Stimulated activated CD4-positive, alpha-beta T cell treated with anti-CD3 and anti-CD28 coated beads, Interleukin-15, amount 100 ng/mL, for 1 hour (primary cell): ENCODE measurements at places on chromosomes 1 and 21.

DNA sequence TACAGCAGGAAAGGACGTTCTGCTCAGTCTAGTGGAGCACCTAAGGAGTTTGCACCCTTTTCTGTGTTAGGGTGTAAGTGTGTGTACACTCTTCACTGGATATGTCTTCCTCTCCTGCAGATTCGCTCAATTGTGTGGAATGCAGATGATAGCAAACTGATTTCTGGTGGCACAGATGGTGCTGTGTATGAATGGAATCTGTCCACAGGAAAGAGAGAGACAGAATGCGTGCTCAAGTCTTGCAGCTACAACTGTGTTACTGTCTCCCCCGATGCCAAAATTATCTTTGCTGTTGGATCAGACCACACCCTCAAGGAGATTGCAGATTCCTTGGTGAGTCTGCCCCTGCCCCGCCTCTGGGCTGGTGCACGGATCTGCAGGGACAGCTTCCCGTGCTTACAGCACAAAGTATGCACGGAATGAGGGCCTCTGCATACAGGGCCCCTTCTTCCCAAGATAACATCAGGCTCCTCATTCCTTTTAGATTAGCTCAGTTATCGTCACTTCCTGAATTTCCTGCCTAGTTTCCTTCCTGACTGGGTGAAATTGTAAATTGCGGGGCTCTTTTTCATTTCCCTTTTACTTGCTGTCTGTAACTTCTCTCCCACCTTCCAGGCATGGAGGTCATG lies 34.6 kb downstream of the CFAP57 start:
- no peak for DNase-seq

GRCh38 chr1:167474191-167474641 lies 44.1 kb downstream of the CD247 start:
- no peak for DNase-seq

DNA sequence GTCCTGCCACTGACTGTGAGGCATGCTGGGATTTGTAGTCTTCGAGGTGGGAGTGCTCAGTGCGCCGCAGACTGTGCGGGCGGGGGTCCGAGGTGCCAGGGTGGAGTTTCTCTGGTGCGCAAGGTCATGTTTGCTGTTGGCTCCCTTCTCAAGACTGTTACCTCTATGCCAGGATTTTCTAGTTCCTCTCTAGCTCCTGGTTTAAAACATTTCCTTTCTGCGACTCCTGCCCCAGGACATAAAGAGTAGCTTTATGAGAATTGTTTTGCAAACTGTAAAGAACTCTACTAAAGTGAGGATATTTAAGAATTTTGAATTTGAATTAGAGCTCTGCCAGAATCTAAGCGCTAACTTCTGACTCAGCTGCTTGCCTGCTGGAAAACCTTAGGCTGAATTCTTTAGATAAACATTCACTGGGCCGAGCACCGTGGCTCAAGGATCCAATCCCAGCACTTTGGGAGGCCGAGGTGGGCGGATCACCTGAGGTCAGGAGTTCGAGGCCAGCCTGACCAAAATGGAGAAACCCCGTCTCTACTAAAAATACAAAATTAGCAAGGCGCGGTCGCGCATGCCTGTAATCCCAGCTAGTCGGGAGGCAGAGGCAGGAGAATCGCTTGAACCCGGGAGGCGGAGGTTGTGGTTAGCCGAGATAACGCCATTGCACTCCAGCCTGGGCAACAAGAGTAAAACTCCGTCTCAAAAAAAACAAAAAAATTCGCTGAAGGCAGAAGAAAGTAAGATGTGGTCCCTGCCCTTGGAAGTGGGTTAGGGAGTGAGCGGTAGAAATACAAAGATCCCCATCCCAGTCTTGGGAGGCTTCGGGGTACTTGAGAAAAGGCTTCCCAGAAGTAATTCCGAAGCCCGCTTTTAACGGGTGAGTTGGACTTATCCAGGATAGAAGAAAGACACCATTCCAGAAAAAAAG lies 992 bp upstream of the USP48 start:
- no peak for DNase-seq

GRCh38 chr1:189962181-189962580 lies 515.5 kb downstream of the BRINP3 start:
- no peak for DNase-seq

DNA sequence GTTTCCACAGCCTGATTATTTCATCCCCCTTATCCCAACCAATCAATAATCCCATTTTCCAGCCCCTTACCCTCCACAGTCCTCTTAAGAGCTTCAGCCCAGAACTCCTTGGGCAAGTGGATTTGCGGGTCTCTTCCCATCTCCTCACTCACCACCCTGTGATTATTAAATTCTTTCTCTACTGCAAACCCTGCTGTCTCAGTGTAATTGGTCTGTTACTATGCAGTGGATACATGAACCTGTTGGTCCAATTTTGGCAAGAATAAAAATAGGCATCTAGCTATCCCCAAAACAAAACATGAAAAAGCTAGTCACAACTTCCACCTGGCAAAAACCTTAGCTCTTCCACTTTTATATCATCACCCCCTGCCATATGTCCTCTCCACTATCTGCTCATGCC lies 36.2 kb upstream of the TNFSF4 start:
- no peak for DNase-seq

- no peak for DNase-seq
Observed at GRCh38 chr1:212293579-212293978, 8.4 kb downstream of the PPP2R5A start.

DNA sequence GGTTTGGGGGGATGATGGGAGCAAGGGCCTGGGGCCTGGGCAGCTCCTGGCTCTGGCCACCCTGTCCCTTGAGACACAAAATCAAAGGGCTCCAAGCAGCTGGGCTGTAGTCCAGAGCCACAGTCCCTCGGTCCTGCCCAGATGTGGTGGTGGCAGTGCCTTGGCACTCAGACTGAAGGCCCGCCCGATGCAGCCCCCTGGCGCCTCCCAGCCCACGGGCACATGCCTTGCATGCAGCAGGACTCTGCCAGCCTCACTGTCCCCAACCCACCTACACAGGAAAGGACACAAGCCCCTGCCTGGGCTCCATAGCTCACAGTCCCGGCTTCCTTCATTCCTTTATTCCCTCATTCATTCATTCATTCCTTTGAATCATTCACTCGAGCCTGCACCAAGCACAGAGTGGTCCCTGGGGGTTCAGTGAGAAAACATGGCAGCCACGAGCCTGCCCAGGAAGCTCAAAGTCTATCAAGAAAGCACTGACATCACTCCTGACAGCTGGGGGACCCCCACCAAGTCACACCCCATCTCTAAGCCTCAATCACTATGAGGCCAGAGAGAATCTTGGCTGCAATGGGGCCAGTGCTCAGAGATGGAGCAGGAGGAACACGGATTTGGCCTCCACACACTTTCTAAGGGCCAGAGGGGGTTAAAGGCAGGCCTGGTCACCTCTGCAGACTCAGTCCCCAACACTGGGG lies 5.8 kb downstream of the SDC3 start:
- DNase-seq = no peak

DNA sequence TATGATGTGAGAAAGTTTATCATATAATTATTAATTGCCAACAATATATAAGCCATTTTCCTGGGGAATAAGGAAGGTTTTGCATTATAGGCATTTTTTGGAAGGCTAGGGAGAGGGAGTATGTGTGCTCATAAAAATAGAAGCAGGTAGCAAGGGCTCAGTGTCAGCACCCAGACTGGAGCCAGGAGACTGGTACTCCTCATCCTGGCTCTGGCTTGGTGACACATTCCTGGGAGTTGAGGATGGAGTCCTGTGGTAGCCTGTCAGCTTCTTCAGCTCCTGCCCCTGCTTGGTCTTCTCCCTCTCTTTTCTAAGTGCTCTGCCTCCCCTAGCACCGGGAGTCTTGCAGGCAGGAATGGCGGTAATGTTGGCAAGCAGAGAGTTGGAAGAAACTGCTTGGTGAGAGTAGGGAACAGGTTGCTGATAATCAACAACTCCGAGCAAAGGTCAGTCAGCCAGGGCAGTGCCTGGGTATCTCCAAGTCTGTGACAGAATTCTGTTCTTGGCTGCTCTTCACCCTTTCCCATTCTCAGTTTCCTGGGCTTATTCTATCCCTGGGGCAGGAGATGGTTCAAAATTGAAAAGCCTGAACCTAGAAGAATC lies 23.0 kb downstream of the GIPC2 start:
- no peak for DNase-seq

- no peak for DNase-seq
Observed at GRCh38 chr1:194117582-194117981, 931.2 kb upstream of the B3GALT2 start.

DNA sequence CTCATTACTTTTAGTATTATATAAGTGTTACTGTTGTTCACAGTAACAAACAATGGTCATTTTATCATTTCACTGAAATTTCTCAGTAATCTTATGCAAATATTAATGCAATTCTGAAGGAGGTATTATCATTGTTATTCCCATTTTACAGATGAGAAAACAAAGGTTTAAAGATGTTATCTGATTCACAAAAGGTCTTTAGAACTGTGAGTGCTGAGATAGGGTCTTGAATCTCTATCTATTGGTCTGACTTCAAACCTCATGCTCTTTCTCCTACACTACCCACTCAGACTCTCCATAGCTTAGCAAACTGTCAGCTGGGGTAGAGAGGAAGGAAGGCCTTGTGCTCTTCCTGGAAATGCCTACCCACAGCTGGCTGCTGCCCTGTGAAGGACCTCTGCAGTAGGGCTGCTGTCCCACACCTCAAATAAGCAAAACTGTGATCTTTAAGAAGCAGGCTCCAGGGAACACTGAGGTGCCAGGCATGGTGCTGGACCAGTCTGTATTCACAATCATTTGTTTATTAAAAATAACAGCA lies 6.2 kb upstream of the OSCP1 start:
- no peak for DNase-seq

DNA sequence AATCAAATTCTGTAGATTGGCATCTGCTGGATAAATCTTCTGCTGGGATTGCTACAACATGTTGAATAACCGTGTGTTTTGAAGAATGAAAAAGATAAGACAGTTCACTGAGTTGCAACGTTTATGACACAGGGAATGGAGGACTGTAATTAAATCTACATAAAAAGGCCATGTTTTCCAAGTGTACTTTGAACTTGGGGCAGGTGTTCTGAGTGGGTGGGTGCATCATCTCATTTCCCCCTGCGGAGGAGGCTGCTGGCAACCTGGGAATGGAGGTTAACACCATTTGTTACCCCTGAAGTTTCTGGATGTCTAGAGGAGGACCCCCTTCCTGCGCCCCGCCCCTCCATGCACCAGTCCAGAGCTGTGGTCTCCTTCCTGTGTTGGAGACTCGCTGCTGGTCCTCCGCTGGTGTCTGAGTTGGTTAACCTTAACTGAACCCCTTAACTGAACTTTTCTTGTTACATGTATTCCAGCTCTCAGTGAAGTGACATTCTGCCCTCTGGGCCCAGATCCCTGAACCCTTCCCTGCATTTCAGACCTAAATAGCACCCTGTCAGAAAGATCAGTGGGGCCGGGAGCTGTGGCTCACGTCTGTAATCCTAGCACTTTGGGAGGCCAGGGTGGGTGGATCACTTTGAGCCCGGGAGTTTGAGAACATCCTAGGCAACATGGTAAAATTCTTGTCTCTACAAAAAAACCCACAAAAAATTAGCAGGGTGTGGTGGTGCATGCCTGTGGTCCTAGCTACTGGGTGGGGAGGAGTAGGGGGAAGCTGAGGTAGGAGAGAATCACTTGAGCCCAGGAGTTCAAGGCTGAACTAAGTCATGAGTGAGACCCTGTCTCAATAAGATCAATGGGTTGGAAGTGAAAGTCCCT lies 31.8 kb downstream of the UCK2 start:
- no peak for DNase-seq

DNA sequence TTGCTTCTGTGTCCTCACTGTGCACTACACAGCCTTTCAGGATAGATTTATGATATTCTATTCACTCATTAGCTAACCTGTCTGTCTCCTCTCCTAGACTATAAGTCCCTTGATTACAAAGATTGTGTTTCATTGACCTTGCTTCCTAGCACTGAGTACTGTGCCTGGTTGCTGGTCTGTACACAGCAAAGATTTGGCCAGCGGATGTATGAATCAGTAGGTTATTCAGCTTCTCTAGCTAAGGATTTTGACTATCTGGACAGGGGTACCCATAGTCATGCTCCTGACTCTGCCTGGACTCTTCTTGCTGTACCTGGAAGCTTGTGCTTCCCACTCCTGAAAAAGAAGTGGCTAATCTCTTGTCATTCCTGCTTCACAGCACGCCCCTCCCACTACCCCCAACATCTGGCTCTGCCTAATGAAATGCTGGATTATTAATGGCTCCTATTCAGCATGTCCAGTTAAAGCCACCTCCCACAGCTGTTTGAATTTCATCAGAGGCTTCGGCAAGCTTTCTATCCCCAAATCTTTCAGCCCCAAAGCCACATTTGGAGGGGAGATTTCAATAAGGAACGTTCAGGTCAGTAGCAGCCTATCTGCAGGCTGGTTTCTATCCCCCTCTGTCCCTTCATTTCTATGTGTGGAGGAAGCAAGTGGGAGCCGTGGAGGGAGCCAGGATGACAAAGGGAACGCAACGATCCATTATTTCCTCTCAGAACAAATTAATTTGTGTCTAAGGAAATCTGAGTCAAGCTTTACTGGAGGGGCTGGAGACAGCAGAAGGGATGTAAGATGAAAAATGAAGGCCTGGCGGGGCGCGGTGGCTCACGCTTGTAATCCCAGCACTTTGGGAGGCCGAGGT lies 64.8 kb upstream of the PPM1J start:
- DNase-seq = no peak

DNA sequence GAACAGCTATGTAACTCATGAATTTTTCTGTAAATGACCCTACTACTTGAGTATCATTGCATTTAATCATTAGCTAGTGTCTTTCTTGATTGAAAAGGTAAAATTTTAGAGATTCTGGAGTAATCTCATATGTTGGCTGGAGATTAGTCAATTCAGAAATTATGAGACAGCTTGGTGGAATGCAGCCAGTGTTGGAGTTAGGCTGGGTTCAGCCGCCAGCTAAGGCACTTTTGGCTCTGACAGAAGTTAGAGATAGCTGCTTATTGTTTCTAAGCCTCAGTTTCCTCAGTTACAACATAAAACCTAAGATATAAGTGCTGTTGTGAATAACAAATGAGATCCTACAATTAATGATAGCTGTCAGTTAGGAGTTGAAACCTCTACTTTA lies 49.4 kb downstream of the TBCE start:
- no peak for DNase-seq

DNA sequence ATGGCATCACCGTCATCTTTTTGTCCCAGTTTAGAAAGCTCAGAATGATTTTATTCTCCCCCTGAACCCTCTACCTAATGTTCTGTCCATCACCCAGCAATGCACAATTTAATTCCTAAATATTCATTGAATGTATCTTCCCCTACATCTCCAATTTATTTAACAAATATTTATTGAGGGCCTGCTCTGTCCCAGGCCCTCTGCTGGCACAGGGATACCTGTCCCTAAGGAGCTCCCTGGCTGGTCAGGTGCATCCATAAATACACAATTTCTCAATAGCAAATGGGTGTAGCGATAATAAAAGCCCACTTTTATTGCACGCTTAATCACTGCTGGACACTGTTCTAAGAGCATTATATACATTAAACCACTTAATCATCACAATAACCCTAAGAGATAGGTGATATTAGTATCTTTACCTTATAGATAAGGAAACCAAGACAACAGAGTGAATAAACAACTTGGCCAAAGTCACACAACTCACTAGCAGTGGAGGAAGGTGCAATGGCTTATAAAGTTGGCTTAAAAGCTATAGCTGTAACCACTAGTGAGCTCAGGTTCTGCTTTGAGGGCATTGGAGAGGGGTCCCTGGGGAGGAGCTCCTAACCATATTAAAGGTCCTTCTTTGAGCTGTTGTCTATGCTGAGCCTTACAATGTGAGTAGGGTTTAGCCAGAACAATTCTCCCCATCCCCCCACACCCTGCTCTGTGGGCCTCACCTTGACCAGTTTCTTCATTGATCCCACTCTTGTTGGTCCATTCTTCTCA lies 126.3 kb upstream of the JUN start:
- no peak for DNase-seq
